ENCODE measurements at places on chromosomes 7 and 10. TPM values are rescaled to one million over a fixed set of nuclear protein-coding genes. Genes with fewer than 3 reads are reported as not detected.

CRYGN gene
- 2.1 TPM for polyA plus RNA-seq

ZNF239 gene
- 13.3 TPM for polyA plus RNA-seq

ERVW-1 gene
- polyA plus RNA-seq, result 0.55 TPM

GRCh38 chr10:436013-436697, 253.3 kb downstream of the DIP2C start:
- no peak for DNase-seq

DNA sequence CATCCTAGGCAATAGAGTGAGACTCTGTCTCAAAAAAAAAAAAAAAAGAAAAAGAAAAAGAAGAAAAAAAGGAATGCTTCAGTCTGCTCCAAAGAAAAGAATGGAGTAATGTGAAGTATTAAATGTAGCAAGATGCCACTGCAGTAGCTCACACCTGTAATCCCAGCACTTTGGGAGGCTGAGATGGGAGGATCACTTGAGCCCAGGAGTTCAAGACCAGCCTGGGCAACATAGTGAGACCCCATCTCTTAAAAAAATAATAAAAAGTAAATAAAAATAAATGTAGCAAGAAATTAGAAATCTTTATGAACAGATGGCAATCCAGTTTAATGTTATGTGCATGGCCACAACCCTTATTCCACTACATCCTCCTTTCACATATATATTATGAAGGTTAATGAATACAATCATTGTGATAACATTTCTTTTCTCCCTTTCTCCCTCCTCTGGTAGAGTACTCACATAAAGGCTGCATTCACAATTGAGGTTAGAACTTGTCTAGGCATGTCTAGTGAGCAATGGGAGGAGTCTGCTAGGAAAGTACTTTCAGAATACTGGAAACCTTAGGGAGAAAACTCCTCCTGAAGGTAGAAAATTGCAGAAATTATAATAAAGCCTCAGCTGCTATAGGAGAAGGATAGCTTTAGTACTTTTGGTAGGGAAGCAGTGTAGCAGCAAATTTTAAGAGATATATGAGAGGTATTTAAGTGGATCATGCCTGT, 20.4 kb downstream of the KLLN start:
- no peak for DNase-seq

DNA sequence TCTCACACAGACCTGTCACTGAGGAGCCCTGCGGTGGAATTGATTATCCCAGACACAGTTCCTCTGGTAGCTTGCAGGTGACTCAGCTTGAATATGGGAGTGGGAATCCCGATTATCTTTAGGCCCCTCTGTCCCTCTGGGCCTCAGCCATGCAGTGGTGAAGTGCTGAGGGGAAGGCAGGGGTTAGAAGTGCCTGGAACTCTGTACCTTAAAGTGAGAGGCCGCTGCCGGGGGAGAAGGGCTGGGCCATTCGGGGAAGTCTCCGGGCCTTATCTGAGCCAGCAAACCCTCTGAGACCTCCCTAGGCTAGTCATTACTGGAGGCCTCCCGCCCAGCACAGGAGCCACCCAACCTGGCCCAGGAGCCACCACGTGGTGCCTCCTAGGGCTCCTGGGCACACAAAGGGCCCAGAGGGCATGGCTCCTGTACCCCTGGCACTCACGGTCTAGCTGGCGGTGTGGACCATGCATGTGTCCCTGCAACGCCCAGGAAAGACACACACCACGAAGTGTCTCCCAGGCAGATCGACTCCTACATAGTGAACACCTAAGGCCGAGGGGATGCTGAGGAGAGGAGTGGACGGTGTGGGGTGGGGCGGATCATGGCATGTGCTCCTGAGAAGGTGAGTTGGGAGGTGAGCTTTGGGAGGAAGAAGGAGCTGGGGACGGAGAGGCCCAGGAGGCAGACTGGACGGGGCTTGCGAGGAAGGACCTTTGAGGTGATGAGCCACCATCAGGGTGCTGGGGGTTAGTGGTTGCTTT, 56.2 kb downstream of the HK1 start:
- no peak for DNase-seq

- no peak for DNase-seq
Measured at GRCh38 chr10:96770987-96771386, 50.7 kb upstream of the PIK3AP1 start.

SPDYE2B gene
- 1.4 TPM for polyA plus RNA-seq

AZGP1 gene
- polyA plus RNA-seq, result 73.4 TPM

GRCh38 chr7:50594734-50595485, 29.7 kb upstream of the DDC start:
- no peak for DNase-seq

DNA sequence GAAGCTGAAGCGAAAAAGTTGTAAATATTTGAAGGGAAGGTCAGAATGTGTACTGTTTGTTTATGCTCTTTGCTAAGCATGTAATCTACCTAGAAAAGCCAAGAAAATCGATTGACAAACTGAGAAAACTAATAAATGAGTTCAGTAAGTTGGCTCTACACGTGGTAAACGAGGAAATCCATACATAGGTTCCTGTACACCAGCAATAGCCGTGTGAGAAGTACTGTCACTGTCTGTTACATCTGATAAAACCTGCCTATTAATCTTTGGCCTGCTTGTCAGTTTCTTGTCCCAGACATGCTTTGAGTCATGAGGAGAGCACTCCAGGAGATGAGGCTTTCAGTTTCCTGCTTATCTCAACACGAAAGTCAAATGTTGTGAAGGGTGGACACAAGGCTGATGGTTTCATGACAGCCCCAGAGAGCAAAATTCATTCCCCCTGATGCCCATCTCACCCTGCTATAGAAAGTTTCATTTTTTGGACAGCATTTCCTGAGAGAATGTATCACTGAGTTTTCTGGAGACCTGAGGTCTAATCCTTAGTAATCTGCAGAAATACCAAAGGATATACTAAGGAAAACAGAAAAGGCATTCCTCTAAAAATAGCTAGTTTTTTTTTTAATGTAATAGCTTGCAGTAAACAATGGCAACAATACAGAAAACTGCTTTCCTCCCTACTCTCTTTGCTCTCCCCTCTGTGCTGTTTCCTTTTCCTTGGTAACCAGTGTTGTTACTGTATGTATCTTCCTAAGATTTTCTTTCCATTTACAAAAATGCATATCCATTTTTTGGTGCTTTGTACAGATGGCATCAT, 18.8 kb downstream of the BMPR1A start:
- no peak for DNase-seq

GRCh38 chr10:132580617-132581016, 43.0 kb downstream of the INPP5A start:
- no peak for DNase-seq

DNA sequence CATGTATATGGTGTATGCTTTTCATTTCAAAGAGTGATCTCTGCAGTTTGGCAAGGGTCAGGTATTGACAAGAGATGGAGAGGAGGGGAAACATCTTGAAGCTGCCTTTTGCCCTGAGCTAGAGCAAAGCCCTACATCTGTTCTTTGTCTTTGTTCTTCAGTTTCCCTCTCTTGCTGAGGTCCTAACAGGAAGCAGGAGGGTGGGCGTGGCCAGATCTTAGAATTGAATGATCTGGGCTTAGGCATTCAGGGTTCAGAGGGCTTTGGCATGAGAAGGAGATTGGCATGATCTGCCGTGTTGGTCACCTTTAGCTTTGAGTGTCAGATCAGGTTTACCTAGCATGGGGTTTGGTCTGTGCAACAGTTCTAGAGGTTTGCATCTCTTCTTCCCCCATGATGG, 41.3 kb downstream of the LRMDA start:
- DNase-seq, result no peak

GIMAP7 gene
- 20.1 TPM for polyA plus RNA-seq

DNA sequence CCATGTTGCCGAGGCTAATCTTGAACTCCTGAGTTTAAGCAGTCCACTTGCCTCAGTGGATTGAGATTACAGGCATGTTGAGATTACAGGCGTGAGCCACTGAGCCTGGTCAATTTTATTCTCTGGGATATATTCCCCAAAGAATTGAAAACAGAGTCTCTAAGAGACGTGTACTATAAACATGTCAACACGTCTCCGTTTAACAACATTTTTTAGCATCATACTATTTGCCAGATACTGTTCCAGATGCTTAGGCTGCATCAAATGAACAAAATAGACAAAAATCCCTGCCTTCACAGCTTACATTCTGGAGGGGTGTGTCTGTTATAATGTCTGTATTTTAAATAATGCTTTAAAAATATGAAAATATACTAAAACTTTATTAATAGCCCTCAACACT, 54.1 kb upstream of the PRKG1 start:
- no peak for DNase-seq

AGR2 gene
- polyA plus RNA-seq, result 75.7 TPM

- no peak for DNase-seq
Measured at GRCh38 chr10:79022565-79023230, 46.1 kb upstream of the ZMIZ1 start.

DNA sequence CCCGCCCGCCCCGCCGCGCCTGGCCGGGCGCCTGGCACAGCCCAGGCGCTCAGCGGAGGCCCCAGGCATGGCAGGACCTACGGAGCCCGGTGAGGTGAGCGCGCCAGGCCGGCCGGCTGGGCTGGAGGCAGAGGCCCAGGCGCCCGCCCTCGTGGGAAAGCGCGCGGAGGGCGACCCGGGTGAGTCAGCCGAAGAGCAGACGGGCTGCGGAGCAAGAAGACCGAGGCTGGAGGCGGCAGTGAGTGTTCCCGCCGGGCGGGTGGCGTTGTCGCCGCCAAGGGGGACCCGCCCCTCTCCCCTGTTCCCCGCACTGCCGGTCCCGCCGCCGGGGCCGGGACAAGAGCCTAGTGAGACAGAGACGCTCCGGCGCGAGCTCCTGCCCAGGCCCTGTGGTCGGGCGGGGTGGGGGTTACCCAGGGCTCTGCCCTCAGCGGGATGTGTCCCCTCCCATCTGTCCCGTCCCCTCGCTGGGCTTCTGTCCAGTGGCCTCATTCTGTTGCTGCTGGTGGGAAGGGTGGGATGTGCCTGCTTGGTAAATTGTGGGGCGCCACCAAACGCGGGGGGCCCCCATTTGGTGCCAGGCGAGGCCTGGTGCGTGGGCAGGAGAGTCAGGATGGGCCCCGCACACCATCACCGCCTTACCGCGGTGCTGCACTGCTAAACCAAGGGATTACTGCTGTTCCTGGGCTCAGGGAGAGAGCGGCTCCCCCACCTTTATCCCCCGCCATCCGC, 17.0 kb upstream of the NODAL start:
- DNase-seq, result no peak

- DNase-seq, result no peak
Measured at GRCh38 chr10:130869179-130869841, 442.2 kb downstream of the TCERG1L start.

GRCh38 chr7:117750612-117751563, 122.4 kb downstream of the CTTNBP2 start:
- no peak for DNase-seq

DNA sequence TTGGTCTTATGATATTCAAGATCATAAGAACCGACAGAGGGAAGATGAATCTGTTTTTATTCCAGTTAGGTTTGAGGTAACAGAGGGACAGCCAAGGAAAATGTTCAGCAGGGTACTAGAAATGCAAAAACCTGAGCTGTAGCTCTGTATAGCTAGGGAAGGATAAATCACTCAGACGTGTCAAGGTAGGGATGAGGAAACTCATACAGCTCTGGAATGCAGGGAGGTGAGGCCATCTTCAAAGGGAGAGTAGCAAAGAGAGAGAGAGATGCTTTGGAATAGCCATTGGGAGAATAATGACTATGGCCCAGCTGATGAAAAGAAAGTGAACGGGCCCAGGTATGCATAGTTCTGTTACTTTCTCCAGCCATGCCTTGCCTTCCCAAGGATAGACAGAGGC, 77.8 kb downstream of the PAX2 start:
- DNase-seq, result no peak

DNA sequence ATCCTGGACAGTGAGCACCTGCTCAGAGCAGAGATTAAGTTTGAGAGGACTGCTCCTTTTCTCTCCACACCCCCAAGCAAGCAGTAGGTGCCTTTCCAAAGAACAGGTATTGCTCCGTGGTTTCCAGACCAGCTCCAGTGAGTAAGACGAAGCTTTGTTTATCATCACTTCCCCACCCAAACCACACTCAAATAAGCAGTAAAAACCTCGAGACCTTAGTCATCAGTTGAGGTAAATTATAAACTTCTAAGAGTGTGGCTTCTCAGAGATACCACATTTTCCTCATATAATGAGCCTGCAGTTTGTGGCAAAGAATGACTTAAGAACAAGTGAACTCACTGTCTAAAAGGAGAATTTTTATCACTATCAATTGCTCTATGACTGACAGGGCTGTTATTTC, 50.0 kb upstream of the GRB10 start:
- DNase-seq, result no peak

DNA sequence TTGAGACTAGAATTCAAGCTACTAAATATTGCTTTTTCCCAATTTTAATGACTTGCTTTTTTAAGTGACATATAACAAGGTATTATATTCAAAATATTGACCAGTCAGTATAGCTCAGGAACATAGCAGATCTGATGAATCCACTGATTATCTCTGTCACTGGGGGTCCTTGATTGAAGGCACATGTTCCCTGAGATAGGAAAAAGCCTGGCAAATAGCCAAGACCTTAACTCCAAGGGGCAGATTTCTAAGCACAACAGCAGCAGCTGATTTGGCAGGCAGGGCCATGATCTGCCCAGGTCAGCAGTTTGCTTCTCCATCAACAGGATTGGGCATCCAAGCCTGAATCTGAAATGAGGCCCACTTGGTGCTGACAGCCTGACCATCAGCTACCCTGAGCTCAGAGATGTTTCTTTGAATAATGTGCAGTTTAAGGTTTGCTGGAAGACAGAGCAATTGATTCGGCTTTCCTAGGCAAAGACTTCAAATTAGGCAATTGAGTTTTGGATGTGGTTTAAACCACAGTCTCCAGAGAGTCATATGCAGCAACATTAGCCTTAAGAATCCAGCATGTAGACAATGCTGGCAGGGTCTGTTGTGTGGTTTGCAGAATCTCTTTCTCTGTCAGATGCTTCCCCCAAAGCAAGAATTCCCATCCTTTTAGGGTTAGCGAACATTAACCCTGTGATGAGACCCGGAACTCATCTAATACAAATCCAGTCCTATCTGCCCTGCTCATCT, 352.6 kb downstream of the ADRA2A start:
- no peak for DNase-seq

DNA sequence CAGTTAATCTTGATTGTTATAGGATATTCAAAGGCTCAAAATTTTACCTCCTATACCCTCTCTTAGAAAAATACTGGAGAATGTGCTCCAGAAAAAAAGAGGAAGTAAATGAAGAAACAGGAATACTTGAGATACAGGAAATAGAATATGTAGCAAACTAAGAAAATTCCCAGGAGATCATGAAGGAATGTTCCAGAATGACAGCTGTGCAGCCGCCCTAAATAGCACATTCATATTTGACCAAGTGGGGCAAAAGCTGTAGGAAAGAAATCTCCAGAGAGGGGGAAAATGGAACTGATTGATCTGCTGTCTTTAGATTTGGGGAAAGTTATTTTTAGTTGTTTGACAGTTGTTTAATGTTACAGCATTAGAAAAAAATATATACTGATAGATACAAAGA, 46.2 kb upstream of the ZEB1 start:
- DNase-seq, result no peak

- no peak for DNase-seq
Measured at GRCh38 chr7:223118-223800, 30.9 kb downstream of the FAM20C start.

- DNase-seq, result no peak
Measured at GRCh38 chr7:82972135-82972534, 190.5 kb downstream of the PCLO start.

GRCh38 chr10:57964351-57964750, 303.3 kb downstream of the IPMK start:
- DNase-seq, result no peak

DNA sequence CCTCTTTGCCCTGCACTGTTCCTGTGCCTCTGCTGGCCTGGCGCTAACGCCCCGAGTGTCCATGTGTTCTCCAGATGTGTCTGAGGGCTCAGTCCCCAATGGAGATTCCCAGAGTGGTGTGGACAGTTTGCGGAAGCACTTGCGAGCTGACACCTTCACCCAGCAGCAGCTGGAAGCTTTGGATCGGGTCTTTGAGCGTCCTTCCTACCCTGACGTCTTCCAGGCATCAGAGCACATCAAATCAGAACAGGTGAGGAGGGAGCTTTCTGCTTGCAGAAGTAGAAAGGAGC, 60.9 kb downstream of the PAX2 start:
- no peak for DNase-seq
